CD8-positive, alpha-beta memory T cell (primary cell): ENCODE measurements at places on chromosomes 1 and 21. TPM values are rescaled to one million over a fixed set of nuclear protein-coding genes. Genes with fewer than 3 reads are reported as not detected.
A peak's percentile ranks its signal among the peaks of the same experiment; 100 is the strongest.

- DNase-seq = no peak
- H3K27ac ChIP-seq = no peak overlapping the region
- no peak overlapping the region for H3K4me3 ChIP-seq
- no peaks in the 10 kb centered on the region for H3K4me1 ChIP-seq
- H3K36me3 ChIP-seq = no peaks in the 10 kb centered on the region
- H3K27me3 ChIP-seq = no peaks in the 10 kb centered on the region
Measured at GRCh38 chr21:29102791-29103257, 27.6 kb upstream of the MAP3K7CL start.

DNA sequence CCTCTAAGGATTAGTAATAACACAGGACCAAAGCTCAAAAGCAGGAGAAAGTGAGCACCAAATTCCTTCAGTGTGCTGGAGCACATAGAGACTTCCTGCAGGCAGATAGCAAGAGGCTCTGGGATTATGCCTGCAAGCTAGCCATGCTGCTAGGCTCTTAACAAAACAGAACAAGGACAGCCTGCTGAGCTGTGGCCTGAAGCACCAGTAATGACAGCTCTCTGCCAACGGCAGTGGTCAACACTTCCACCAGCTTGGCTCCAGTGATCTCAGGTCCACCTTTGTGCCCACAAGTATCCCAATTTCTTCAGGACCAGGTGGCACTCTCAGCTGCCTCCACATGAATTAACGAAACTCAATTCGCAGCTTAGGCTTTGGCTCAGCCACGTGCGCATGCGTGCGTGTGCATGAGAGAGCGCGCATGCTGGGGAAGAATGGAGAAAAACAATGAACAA is 64.2 kb downstream of the SLC45A1 start:
- no peaks in the 10 kb centered on the region for H3K27me3 ChIP-seq
- H3K36me3 ChIP-seq = no peaks in the 10 kb centered on the region

- no peak overlapping the region for H3K27ac ChIP-seq
- no peaks in the 10 kb centered on the region for H3K4me1 ChIP-seq
- H3K4me3 ChIP-seq = no peak overlapping the region
- no peaks in the 10 kb centered on the region for H3K27me3 ChIP-seq
- no peaks in the 10 kb centered on the region for H3K36me3 ChIP-seq
Measured at GRCh38 chr1:208652296-208653160, 408.3 kb upstream of the PLXNA2 start.

DNA sequence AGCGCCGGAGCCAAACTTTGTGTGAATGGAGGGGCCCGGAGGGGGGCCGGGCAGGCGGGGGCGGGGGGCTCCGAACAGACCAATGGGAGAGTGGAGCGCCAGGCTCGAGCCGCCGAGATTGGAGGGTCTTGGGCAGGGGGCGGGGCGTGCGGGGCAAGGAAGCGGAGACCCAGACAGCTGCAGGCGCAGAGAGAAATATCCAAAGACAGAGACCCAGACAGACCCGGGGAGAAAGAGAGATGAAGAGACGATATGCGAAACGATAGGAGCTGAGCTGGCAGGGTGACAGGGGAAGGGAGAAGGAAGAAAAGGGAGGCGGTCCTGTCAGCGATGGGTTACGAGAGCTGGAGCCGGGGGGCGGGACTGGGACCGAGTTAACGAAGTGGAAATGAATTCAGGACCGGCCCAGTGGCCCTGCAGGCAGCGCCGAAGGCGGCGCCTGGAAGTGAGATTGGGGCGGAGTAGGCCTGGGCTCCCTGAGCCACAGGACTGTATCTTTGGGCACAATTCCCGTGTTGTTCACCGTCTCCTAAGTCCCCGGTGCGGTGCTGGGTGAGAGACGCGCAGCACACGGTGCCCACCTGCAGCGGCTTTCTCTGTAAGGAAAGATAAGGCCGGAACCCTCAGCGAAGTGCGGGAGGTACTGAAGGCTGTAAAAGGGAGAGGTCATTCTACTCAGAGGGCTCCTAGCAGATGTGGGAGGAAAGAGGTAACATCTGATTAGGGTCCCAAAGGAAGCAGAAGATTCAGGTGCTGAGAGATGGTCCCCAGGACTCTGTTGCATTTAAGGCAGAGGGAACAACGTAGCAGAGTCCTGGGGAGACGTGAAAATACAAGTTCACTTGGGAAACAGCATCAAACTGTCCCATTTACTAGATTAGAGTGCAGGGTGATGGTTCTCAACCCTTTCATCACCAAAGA is 543 bp upstream of the KCNJ10 start:
- no peak overlapping the region for H3K27ac ChIP-seq
- no peaks in the 10 kb centered on the region for H3K36me3 ChIP-seq
- peaks cover 23% of the 10 kb centered on the region for H3K27me3 ChIP-seq
- DNase-seq = peak; percentile 80
- peaks cover 9% of the 10 kb centered on the region for H3K4me1 ChIP-seq
- H3K4me3 ChIP-seq = peak overlapping the region; percentile 69

The REN gene
- not detected for polyA plus RNA-seq

GRCh38 chr1:17826165-17826488 is 71.0 kb downstream of the ACTL8 start:
- DNase-seq = no peak
- no peaks in the 10 kb centered on the region for H3K27me3 ChIP-seq
- H3K36me3 ChIP-seq = no peaks in the 10 kb centered on the region
- no peak overlapping the region for H3K27ac ChIP-seq
- no peak overlapping the region for H3K4me3 ChIP-seq
- no peaks in the 10 kb centered on the region for H3K4me1 ChIP-seq

The ICOSLG gene
- polyA plus RNA-seq = 2.3 TPM

DNA sequence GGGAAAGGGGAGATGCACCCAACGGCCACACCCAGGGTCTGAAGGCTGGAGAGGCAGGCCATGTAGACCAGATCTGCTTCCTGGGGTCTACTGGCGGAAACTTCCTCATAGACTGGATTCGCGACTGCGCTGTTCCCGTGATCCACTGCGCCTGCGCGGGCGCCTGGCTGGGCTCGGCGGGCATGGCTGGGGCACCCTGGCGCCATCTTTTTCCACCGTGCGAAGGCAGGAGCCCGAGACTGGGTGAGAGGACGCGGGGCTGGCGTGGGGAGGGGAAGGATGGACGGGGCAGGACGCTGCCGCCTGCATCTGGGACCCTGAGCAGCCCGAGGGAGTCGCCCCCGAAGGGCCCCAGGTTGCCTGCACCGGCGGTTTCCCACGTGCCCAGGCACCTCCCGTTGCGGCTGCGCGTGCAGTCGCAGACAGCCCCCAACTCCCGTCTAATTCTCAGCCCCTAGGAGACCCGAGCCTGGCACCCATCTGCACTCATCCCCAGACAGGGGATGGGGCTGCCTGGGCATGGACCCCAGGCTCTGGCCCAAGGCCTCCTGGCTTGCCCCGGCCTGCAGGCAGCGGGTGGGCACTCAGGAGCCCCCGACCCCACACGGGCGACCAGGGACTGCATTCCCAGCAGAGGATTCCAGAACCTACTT is 12.4 kb upstream of the FAM3B start:
- no peak for DNase-seq
- H3K36me3 ChIP-seq = no peaks in the 10 kb centered on the region
- H3K27me3 ChIP-seq = no peaks in the 10 kb centered on the region
- no peak overlapping the region for H3K4me3 ChIP-seq

The MSH4 gene
- polyA plus RNA-seq = not detected

GRCh38 chr1:153775458-153776327 is 486 bp downstream of the SLC27A3 start:
- DNase-seq = peak; percentile 79
- peaks cover 19% of the 10 kb centered on the region for H3K4me1 ChIP-seq
- H3K4me3 ChIP-seq = peak overlapping the region; percentile 74
- peak overlapping the region; percentile 65 for H3K27ac ChIP-seq

The LMX1A gene
- not detected for polyA plus RNA-seq

GRCh38 chr1:216111842-216112241 is 311.4 kb downstream of the USH2A start:
- H3K27ac ChIP-seq = no peak overlapping the region
- no peaks in the 10 kb centered on the region for H3K4me1 ChIP-seq
- no peak for DNase-seq
- no peaks in the 10 kb centered on the region for H3K27me3 ChIP-seq
- no peak overlapping the region for H3K4me3 ChIP-seq

DNA sequence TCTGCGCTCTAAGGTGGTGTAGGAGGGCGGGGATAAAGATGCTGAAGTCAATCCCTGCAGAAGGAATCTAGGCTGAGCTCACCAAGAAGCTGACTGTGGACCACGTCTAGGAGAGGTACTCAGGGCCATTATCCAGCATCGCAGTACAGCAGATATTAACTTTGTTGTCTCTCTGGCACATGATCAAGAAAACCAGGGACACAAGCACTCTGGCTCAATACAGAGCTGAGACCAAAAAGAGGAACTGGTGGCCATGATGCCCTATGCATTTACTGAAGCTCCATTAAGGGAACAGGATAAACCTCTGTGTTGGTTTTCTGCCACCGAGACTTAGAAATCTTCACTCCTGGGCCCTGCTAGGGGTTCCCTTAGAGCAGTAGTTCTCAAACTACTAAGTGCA is 38.0 kb upstream of the ANGPTL7 start:
- no peaks in the 10 kb centered on the region for H3K27me3 ChIP-seq

DNA sequence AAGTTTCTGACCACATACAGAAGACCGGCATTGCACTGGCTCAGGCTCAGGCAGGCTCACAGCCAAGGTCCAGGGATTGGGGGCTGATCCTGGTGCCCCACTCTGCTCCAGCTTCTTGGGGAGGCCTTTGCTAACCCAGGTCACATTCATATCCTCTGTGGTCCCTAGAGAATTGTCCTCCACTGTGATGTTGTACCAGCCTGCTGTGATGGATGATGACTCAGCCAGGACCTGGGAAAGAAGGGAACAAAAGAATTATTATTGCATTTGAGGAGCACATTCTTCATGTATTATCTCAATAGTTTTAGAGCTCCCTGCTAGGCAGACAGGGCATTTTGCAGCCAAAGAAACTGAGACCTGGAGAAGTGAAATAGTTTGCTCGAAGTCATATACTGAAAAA is 114.3 kb upstream of the ETV3 start:
- H3K36me3 ChIP-seq = no peaks in the 10 kb centered on the region
- H3K27ac ChIP-seq = no peak overlapping the region
- no peak for DNase-seq
- H3K27me3 ChIP-seq = no peaks in the 10 kb centered on the region
- no peaks in the 10 kb centered on the region for H3K4me1 ChIP-seq
- no peak overlapping the region for H3K4me3 ChIP-seq

DNA sequence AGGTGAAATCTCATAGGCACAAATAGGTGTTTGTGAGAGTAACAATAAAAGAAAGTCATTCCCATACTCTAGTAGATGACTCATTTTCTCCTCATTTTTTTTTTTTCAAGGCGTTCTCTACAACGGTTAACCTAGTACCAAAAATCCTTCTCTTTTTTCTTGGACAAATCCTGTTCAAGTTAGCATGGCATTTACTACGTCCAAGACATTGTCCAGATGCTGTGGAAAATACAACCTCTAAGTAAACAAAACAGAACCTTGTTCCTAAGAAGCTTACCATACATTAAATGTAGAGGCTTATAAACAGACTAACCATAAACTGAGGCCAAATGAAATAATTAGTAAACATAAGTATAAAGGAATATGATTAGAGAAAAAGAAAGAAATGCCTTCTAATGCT is 76.2 kb upstream of the RGS4 start:
- H3K4me3 ChIP-seq = no peak overlapping the region
- H3K4me1 ChIP-seq = no peaks in the 10 kb centered on the region
- H3K36me3 ChIP-seq = no peaks in the 10 kb centered on the region
- no peak overlapping the region for H3K27ac ChIP-seq

DNA sequence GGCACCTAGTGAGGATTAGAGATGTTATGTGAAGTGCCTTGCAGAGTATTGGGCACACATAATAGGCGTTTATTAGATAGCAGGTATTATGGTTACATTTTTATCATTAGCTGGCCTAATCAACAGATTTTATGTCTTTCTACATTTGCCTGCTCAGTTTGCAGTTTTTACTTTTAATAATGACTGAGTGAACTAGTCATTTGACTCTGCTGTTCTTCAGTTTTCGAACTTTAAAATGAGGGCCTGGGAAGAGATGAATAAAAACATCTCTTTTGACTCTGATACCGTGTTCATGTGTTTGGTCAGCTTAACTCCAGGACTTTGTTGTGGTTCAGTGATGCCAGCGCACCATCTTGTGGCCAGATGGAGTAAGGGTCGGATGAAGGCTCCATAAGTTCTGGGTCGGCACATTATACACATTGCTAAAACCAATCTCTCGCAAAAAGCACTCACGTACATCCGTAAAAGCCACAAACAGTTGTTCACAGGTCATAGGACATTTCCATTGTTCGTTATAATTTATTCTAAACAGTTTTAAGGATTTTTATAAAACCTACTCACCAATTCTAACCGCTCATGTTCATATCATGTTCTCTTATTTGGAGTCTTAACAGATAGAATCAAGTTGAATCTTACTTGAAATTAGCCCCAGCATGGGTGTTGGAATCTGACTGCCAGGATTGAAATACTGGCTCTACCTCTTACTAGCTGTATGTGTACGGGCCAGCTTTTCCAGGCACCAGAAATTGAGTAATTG is 78.4 kb upstream of the GPR88 start:
- DNase-seq = peak; percentile 37
- no peak overlapping the region for H3K27ac ChIP-seq
- peaks cover 12% of the 10 kb centered on the region for H3K36me3 ChIP-seq
- H3K27me3 ChIP-seq = no peaks in the 10 kb centered on the region

The C8B gene
- polyA plus RNA-seq = not detected

DNA sequence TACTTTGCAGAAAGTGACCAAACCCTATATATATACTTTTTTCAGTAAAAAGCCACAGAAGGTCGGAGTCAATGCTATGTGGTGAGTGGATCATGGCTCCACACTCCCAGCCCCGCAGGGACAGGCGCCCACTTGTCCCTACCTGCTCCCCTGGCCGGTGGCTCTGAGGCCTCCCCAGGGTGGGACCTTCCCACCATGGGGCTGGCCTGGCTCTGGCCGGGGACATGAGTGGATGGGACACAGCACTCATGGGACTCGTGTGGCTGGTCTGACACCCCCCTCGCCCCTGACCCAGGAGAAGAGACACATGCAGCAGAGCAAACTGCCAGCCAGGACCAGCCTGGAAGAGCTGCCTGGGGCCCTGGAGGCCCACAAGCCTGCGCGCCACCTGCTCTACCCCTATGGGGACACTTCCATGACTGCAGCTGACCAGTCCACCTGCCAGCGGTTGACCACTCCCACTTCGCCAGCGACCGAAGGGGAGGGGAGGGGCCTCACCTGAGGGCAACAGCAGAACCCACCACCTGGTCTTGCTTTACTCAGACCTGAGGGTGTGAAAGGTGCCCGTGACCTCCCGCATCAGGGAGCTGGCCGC is 2.2 kb downstream of the SPATC1L start:
- no peak overlapping the region for H3K27ac ChIP-seq
- DNase-seq = no peak
- peaks cover 15% of the 10 kb centered on the region for H3K4me1 ChIP-seq
- no peaks in the 10 kb centered on the region for H3K36me3 ChIP-seq
